ENCODE measurements at places on chromosomes 13 and 19. TPM values are rescaled to one million over a fixed set of nuclear protein-coding genes. Genes with fewer than 3 reads are reported as not detected.

GRCh38 chr13:106481919-106482318 is 53.5 kb downstream of the EFNB2 start:
- DNase-seq, result no peak

DNA sequence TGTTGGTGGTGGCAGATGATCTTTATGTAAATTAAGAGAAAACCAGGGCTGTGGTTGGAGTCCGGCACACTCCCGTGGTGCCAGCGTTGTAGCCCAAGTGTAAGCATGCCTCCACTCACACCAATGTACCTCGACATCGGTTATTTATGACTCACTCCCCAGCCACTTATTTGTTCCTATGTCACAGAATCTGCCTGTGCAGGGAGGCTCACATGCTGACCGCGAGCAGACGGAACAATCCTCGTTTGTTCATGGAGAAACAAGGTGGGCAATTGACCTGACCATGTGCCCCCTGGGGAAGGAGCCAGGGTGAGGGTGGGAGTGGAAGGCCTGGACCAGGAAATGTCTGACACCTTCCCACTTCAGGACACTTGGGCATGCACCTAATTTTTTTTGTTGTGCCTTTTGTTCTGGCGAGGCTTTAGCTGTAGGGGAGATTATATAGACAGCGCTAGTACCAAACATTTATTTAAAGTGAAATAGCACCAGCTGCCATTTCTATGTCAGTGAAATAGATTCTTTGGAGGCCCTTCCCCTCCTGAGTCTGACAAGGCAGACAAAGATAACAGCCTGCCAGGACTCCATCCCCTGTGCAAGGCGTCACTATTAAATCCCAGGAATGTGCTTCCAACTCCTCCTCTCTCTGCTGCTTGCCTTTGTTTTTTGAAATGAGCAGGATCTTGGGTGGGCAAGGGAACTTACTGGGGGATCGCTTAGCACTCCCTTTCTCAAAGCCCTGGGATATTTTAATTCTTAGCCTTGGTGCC is 394.2 kb downstream of the FGF9 start:
- DNase-seq, result no peak

- DNase-seq, result no peak
Measured at GRCh38 chr13:76813000-76813691, 73.1 kb downstream of the KCTD12 start.

- DNase-seq, result no peak
Measured at GRCh38 chr19:43798546-43799409, 3.5 kb downstream of the LYPD5 start.

DNA sequence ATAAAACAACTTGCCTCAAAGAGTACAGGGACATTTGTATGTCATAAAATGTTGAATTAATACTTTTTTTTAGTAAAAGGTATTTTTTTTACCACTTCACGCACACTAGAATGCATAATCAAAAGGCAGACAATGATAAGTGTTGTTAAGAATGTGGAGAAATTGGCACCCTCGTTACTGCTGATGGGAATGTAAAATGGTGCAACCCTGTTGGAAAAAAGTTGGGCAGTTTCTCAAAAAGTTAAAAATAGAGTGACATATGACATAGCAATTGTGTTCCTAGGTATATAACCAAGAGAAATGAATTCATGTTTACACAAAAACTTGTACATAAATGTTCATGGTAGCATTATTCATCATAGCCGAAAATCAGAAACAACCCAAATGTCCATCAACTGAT is 109.5 kb downstream of the PIBF1 start:
- DNase-seq, result no peak

GRCh38 chr13:86906127-86906874 is 764.9 kb upstream of the SLITRK5 start:
- DNase-seq, result no peak

DNA sequence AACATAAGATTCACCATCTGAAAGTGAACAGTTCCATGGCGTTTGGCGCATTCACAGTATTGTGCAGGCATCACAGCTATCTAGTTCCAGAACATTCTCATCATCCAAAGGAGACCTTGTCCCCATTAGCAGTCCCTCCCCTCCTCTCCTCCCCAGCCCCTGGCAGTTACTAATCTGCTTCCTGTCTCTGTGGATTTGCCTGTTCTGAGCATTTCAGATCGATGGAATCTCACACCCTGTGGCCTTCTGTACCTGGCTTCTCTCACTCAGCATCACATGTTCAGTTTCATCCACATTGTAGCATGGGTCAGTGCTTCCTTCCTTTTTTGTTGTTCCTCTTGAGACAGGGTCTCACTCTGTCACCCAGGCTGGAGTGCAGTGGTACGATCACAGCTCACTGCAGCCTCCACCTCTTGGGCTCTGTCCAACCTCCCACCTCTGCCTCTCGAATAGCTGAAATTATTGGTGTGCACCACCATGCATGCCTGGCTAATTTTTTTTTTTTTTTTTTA is 34.6 kb downstream of the CRTC1 start:
- DNase-seq, result no peak

GRCh38 chr13:31000889-31001288 is 68.4 kb downstream of the TEX26 start:
- DNase-seq, result no peak

DNA sequence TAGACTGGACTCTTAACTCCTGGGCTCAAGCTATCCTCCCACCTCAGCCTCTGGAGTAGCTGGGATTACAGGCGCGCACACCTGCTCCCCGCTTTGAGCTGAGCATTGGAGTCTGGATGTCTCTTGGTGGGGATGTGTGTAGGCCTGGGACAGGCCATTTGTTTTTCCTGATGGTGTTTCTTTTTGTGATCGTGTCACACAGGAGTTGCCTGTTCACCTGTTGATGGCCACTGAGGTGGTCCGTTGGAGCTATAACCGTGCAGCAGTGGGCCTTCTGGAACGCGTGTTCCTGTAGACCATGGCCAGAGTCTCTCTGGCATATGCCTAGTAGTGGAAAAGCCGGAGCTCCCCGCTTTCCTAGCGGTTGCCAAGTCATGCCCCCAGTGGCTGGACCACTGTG is 3.5 kb downstream of the PAK4 start:
- DNase-seq, result no peak

DNA sequence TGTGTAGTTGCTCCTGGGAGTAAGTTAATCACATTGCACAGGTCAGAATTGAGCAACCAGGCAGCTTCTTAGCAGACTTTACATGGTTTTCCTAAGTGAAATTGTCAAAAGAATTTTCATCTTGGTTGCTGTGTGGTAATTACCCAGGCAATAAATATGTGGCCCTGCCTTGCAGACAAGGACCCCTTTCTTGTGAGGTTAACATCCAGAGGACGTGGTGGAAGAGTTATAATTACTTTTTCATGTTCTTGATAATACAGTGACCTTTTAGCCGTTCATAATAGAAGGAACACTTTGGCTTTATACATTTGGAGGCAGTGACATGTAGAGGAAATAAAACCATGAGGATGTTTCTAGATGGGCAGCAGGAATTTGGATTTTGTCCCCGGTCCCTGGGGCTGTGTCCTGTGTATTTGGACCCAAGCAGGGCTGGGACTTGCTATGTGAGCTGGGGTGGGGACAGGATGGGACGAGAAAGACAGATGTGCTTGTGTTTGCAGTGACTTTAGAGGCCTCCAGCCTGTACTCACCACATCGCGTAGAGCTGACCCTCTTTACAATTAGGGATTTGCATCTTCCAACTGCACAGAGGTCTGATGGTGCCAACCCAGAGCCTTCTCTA is 156.2 kb downstream of the STK24 start:
- no peak for DNase-seq

DNA sequence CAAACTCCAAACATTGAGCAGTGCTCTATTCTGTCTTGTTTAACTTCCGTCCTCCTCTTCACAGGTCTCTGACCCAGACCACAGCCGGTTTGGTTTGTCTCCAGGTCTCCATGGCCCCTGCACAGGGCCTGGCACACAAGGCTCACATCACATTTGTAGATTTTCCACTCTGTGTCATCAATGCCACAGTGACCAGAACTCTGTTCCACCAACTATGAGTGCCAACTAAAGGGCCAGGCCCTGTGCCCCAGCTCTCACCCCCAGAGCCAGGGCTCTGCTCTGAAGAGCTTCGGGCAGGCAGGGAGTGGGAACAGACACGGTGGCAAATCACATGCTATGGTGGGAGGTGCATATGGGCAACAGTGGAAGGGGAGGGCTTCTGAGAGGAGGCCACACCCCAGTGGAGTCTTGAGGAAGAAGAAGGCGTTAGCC is 16.0 kb downstream of the SMG9 start:
- no peak for DNase-seq

GRCh38 chr19:28615966-28616365 is 597.0 kb downstream of the UQCRFS1 start:
- DNase-seq, result no peak

DNA sequence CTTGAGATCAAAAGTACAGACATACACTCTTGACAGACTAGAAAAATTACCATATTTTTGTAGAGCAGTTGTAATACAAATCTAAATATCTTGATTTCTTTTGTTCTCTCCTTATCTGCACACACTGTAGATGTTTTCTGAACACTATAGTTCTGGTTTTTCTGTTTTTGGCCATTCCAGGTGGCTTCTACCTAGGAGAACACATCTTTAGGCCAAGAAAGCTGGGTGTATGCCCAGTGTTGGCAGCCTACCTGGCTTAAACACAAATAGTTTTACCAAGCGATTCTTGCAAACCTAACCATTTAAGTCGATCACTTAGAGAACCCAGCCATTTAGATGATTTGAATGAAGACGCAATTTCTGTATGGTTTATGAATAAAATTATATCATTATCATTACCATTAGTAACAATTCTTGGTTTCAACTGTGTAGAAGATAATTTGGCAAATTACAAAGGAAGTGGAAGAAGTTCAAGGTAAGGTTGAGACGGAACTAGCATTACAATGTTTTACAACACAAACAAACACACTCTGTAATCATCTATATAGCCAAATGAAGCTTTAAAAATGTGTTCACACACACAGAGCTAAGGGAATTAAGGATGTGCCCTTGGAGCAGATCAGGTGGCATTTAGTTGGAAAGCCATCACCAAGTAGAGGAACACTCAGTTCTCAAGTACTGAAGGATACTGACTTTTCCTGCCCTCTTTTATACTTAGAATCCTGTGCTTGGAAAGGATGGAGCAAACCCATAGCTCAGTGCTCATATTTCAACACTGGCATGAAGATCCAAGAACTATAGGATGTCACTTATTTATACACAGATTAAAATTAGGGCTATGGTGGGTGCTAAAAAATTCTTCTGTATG is 36.2 kb downstream of the ERCC5 start:
- DNase-seq, result no peak

GRCh38 chr13:39350461-39350881 is 252.5 kb downstream of the LHFPL6 start:
- no peak for DNase-seq

DNA sequence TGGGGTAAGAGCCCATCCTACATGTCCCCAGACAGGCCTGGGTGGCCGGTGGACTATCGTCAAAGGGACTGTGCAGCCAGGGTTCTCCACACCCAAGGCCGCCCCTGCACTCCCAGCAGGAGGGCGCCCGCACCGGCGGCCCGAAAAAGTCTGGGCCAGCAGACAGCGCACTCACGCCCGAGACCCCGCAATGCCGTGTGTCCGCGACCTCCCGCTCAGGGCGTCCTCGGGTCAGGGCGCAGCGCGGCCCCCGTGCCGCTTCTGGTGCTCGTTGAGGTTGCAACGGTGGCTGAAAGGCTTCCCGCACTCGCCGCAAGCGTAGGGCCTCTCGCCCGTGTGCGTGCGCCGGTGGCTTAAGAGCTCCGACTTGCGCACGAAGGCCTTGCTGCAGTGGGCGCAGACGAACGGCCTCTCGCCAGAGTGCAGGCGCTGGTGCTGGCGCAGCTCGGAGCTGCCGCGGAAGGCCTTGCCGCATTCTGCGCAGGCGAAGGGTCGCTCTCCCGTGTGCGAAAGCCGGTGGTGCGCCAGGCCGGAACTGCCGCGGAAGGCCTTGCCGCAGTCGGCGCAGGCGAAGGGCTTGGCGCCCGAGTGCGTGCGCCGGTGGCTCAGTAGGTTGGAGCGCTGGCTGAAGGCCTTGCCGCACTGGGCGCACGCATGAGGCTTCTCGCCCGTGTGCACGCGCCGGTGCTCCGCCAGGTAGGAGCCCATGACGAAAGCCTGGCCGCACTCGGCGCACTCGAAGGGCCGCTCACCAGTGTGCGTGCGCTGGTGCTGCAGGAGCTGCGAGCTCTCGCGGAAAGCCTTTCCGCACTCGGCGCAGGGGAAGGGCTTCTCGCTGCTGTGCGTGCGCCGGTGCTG is 2.8 kb upstream of the A1BG start:
- peak; percentile 44 for DNase-seq

CPB2 gene
- not detected for total RNA-seq

SOX1 gene
- 0.76 TPM for total RNA-seq

LRRC25 gene
- total RNA-seq, result not detected

DNAJC15 gene
- 17.1 TPM for total RNA-seq

MIA gene
- not detected for total RNA-seq

PEG3 gene
- total RNA-seq, result 11.6 TPM

Measured in glutamatergic neuron (in vitro differentiated cells).